GM10248 (cell line): ENCODE measurements at places on chromosomes 5 and 9.

GRCh38 chr9:3648266-3648665, 122.5 kb upstream of the RFX3 start:
- no peak for DNase-seq

- no peak for DNase-seq
Observed at GRCh38 chr5:29382780-29383179, 1810.7 kb upstream of the CDH6 start.

DNA sequence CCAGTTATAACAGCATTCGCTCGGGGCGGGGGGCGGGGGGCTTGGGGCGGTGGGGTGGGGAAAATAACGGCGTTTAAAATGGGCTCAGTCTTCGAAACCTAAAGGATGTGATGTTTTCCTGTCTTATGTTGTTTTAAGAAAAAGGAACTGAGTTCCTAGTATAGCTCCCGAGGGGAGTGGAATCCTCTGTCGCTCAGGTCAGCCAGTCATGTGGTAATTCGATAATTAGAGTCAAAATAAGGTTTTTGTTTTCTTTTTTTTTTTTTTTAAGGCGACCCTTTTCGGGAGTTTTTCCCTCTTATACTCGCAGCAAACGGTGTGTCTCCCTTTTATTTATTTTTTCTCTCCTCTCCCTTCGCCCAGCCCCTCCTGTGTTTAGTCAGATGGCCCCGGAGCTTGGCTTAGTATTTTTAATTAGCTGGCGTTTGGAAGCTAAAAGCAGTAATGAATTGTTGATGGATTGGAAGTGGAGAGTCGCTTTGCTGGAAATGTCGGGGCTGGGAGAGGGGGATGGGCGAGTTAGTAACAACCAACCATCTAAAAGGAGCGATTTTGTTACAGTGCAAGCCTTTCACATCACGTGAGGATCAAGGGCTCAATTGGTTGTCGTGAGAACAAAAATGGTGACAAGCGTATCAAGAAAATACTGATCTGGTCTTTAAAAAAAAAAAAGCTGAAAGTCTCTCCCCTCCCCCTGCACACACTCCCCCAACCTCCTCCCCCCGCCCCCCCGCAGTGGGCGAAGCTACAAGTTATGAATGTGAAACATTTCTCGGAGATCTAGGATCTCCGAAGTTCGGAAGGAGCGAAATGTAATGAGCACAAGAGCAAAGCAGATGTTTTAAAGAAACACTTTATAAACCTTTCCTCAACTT, 714 bp upstream of the ZNF608 start:
- DNase-seq = peak; percentile 54

GRCh38 chr9:16637218-16637617, 233.3 kb downstream of the BNC2 start:
- DNase-seq = no peak

DNA sequence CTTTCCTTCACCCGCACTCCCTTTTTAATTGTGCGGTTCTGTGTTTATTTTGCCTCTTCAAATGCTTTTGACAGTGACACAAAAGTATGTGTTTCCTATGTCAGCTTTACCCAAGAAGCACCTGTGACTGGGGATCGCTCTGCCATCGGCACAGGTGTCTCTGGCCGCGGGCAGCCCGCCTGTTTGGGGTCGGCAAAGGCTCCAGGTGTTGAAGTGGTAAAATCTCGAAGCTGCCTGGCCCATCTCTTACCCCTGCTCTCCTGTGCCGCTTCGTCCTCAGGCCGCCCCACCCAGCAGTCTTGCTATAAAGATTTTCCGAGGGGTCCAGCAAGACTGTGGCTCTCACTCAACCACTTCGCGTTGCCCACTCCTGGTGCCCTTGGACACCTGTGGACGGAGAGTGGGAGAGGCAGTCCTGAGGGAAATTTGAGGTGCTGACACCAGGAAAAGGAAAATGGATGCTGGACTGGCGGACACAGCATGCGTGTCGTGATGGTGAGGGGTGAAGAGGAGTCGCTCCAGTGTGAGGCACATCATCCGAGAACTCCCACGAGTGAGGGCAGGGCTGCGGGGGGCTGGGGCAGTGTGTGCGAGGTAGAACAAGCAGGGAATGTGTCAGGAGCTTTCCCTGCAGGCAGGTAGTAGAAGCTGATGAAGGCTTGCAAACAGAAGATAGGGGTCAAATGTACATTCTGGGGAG, 29.1 kb upstream of the CEP72 start:
- DNase-seq = no peak

GRCh38 chr5:56323505-56323904, 90.4 kb upstream of the ANKRD55 start:
- DNase-seq = no peak

GRCh38 chr5:65066387-65067146, 297.8 kb downstream of the CWC27 start:
- no peak for DNase-seq

DNA sequence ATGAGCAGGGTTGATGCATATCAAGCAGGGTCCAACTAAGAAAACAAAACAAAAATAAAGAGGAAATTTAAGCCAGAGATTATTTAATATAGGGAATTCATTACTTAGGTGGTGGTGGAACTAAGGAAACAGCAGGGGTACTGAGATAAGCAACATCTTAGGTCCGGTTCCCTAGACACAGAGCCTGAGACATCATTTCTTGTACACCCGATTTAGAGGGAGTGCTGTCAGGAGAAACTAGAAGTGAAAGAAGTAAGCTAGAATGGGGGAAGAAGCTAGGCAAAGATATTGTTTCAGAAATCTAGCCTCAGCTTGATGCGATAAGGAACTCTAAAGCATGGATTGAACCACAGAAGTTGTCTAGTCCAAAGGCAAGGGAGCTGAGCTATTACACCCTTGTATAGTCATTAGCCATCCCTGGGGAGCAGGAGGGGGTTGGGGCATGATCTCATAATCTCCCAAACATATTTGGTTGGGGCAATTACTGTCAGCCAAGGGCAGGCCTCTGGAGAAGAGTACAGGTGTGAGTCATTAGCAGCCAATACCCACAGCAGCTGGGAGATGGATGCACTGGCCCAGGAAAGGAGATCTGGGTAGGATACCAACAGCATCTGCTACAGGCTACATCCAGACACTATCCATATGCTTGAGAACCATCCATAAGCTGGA, 194.5 kb downstream of the ARL15 start:
- DNase-seq = no peak

DNA sequence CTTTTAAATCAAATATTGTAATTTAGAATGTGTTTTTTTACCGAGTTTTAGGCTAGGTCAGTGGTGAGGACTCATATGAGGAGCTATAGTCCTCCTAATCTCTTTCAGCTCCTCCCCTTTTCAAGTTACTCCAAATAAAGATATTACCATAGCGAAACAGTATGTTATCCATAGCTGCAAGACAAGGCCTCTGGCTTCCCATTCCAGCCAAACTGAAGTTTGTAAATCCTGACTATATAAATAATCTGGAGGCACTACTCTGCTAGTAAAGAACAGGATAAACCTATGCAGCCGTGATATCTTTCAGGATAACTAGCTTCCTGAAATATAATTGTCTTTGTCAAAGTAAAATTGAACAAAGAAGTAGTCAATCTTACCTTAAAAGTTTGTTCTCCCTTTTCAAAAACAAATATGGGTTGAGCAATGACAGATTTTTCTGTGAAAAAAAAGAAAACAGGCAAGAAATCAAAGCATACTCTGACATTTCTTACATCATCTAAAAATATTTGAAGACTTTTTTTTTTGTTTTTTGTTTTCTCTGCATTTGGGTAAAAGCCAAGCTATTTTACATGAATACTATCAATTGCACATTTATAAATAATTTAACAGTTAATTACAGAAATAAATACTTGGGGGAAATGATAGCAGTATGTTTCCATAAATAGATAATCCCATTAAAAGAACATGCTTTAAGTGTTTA, 29.3 kb upstream of the NADK2 start:
- DNase-seq = no peak

DNA sequence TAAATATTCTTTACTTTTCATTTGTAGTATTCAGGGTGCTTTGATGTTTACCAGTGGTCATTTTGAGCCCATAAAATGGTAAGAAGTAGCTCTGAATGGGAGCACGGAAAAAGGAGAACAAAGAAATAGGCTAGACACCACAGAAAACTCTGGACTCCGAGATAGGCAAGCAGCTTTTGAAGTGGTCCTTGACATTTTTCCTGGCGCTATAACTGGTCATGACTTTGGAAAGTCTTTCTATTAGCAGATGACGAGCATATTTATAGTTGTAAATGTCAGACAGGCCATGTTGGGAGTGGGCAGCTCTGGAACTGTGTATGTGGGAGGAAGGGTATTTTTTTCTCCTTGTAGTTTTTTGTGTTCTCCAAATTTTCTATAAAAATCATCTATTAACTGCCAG, 126.1 kb upstream of the POC5 start:
- DNase-seq = no peak

DNA sequence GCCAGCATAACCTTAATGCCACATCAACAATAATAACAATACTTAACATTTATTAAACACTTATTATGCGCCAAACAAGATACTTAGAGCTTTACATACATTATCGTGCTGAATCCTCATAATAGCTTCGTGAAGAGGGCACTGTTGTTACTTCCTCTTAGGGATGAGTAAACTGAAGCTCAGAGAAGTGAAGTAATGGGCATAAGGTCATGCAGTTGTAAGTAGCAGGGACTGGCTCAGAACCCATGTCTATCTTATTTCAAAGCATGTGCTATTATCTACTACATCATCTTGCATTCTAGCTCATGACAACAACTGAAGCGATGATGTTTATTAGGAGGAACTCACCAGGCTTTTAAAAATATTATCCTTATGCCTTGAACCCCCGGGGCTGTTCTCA, 34.9 kb upstream of the PPP3R2 start:
- DNase-seq = no peak

- DNase-seq = no peak
Observed at GRCh38 chr5:127804886-127805426, 101.8 kb downstream of the CCDC192 start.

- no peak for DNase-seq
Observed at GRCh38 chr5:94314460-94315131, 303.8 kb downstream of the KIAA0825 start.

- DNase-seq = peak; percentile 50
Observed at GRCh38 chr9:107751567-107752210, 262.1 kb upstream of the KLF4 start.

DNA sequence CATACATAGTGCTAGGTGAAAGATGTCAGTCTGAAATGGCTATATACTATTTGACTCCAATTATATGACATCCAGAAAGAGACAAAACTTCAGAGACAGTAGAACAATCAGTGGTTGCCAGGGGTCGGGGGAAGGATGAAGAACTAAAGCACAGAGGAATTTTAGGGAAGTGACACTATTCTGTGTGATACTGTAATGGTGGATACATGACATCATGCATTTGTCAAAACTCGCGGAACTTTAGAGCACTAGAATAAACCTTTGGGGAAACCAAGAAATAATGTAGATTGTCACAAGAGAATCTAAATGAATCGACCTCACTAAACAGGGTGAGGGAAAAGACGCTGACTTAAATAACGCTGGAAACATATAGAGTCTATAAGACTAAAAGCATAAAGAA, 107.0 kb upstream of the RETREG1 start:
- DNase-seq = no peak

DNA sequence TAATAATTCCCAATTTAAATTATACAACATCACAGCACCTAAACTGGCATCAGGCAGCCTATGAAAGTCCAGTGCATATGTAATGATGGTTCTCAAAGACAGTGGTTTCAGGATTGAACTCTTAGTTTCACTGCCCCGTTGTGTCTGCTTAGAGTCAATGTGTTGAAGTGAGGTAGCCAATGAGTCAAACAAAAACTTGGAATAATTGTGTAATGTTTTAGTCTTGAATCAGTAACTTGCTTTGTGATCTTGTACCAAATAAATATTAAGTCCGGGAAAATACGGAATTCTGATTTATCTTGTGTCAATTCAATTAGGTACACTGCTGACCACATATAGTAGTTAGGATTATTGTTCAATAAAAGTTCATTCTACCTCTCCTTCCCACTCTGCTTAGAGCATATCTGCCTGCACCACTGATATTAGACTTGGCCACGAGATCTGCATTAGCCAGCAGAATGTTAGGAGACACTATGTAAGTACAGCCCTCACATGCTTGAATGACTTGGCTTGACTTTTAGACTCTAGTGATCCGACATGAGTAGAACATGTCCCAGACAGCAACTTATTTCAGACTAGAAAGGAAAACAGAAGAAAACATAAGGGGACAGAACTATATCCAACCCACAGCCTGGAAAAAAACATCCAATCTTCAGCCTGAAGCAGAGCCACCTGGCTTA, 441.5 kb upstream of the PTGER4 start:
- DNase-seq = no peak

DNA sequence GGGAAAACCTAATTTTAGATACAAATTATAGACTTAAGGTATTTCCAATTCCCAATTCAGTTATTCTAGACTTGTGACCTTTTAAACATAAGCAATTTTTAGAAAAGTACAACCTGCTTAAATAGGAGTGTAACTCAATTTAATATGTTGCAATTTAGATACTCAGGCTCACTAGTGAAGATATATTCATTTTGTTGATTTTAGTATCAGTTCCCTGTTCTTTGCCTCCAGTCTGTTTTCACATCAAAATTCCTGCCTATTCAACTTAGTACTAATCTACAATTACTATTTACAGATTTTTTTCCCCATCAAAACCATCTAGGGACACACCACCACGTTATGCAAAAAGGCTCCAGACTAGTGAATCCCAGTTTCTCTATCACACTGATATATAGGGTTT, 30.4 kb downstream of the PWWP2A start:
- no peak for DNase-seq

DNA sequence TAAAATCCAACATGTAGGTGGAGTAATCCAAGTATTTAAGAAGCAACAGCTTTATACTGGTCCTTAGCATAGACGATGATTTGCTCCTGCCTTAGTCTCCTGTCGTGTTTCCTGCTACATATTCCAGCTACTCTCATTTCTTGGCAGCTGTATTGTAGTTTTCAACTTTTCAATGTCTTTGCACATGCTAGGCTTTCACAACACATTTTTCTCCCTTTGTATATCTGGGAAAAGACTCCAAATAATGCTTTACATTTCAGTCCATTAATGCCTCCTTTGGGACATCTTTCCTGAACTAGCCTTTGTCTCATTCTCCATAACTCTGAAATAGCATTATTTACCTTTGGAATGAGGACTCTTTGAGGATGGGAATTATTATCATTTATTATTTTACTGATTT, 508.0 kb downstream of the PTPRD start:
- DNase-seq = no peak

GRCh38 chr9:128419061-128419925, 1.4 kb upstream of the CERCAM start:
- DNase-seq = no peak

GRCh38 chr5:172800088-172800551, 29.1 kb upstream of the DUSP1 start:
- DNase-seq = no peak
